ENCODE measurements at places on chromosomes 16 and 17.

- no peak for DNase-seq
Observed at GRCh38 chr16:11639925-11640899, 28.0 kb upstream of the SNN start.

- no peak for DNase-seq
Observed at GRCh38 chr16:60776281-60776680, 1260.0 kb downstream of the CDH8 start.

- DNase-seq: no peak
Observed at GRCh38 chr16:63625126-63625525, 1496.7 kb downstream of the CDH11 start.

GRCh38 chr16:65268331-65268730, 146.5 kb upstream of the CDH11 start:
- DNase-seq: no peak

DNA sequence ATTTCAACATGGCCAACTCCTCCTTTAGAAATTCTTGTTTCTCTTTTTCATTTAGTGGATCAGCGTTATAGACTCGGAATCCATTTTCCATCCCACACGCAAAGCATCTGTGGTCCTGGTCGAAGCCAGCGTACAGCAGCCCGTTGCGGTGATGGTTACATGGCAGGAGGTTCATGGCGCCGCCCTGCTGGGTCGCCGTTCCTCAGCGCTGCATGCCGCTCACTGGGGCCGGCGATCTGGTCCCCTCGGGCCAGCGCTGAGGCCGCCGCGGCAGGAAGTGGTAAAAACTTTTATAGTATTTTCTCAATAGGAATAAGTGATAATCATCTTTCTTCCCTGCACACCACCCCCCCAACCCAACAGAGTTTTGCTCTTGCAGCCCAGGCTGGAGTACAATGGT, 29.9 kb upstream of the RHOT1 start:
- no peak for DNase-seq

- no peak for DNase-seq
Observed at GRCh38 chr16:57998486-57998885, 2.0 kb downstream of the ZNF319 start.

GRCh38 chr17:65472666-65473309, 88.7 kb downstream of the AXIN2 start:
- DNase-seq: no peak

DNA sequence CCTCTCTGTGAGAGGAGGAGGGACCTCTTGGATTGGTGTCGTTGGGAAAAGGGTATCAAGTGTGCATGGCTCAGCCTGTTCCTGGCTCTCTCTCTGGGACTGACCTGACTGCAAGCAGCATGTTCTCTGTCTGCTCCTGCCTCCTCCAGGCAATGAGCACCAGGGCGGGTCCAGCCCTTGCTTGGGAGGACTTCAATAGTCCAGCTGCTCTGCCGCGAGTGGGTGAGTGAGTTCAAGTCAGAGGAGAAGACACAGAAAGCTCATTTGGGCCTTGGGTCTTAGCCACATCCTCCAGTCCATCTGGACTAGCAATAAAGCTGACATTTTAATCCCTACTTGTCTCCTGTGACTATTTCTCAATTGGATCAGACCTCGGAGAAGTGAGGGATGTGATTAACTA, 25.2 kb upstream of the TNS4 start:
- no peak for DNase-seq

DNA sequence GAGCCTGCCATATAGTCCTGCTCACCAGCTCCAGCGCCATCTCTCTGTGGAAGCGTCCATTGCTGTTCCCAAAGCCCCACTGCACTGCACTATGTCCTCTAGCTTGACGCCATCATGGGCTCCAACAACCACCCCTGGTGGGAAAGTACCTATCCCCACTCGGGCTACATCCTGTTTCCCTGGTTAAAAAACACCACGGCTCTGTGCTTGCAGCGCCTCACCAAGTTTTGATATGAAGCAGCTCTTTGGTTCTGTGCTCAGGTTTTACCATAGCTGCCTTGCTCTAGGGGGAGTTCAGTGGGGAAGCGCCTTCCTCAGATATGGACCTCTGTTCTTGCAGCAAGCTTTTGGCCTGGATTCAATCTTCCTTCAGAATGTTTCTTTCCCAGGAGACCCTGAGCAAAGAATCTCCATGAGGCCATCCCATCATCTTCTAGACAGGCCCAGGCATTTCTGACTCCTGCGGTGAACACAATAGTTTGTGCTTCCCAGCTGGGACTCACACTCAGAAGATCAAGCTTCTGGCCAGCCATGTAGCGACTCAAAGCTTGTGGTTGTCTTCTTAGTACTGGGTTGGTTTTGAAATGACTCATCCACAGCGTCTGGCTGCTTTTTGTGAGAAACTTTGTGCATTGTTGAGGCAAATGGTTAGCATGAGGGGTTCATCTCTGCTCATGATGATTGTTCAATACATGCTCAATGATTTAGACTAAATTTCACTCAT, 39.5 kb downstream of the DYNLRB2 start:
- DNase-seq: no peak

DNA sequence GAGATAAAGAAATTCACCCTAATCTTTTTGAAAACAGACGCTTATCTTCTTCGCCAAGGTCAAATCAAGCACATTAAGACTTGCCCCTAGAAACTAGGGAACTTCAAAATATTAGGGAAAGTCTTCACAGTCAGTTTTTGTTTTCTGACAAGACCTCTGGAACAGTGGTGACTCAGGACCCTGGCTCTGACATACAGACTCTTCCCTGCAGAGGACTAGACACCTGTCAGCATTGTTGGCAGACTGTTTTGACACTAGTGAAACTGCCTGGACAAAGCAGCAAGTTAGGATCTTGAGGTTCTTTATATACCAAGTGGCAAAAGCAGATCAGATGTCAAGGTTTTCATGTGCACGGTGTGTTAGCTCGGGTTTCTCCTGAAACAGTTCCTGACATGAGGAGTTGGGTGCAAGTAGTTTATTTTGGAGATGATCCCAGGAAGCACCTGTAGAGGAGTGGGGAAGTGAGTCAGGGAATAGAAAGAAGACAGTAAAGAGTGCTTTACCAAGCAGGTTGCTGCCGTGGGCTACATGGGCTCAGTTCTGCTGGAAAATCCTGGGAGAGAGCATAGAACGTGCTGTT, 182.0 kb upstream of the IRX5 start:
- no peak for DNase-seq

GRCh38 chr16:84535408-84535807, 30.9 kb upstream of the MEAK7 start:
- DNase-seq: no peak
